ENCODE measurements at places on chromosomes 6 and 20. TPM values are rescaled to one million over a fixed set of nuclear protein-coding genes. Genes with fewer than 3 reads are reported as not detected.

GRCh38 chr6:25193460-25194171, 85.6 kb upstream of the CARMIL1 start:
- H3K4me3 ChIP-seq = no peak overlapping the region
- H3K36me3 ChIP-seq = no peaks in the 10 kb centered on the region
- H3K27ac ChIP-seq = no peak overlapping the region
- no peak for DNase-seq
- no peaks in the 10 kb centered on the region for H3K4me1 ChIP-seq
- H3K27me3 ChIP-seq = no peaks in the 10 kb centered on the region

- H3K4me1 ChIP-seq = no peaks in the 10 kb centered on the region
- no peak overlapping the region for H3K27ac ChIP-seq
- H3K36me3 ChIP-seq = no peaks in the 10 kb centered on the region
- H3K4me3 ChIP-seq = no peak overlapping the region
These were observed 109.7 kb upstream of the NAA20 start for GRCh38 chr20:19907326-19908056.

DNA sequence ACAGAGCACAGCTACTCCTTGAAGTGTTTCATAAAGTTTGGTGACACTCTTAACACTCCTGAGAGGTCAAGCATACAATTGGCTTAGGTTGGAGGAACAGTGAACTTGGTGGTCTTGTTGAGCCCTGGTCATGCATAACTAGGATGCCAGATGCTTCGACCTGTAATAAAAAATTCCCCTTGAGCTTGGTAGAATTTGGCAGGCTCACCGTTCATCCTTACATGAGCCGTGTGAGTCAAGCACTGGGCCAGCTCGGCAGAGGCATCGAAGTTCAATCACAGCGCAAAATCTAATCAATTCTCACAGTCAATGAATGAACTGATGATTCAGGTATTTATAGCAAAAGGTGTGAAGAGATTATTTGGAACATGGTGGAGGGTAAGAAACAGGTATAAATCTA, 33.7 kb downstream of the CYP24A1 start:
- H3K27me3 ChIP-seq = no peaks in the 10 kb centered on the region
- no peaks in the 10 kb centered on the region for H3K4me1 ChIP-seq
- DNase-seq = no peak
- no peak overlapping the region for H3K27ac ChIP-seq

Gene COL11A2
- total RNA-seq = 2.0 TPM

Gene GABRR2
- not detected for total RNA-seq

DNA sequence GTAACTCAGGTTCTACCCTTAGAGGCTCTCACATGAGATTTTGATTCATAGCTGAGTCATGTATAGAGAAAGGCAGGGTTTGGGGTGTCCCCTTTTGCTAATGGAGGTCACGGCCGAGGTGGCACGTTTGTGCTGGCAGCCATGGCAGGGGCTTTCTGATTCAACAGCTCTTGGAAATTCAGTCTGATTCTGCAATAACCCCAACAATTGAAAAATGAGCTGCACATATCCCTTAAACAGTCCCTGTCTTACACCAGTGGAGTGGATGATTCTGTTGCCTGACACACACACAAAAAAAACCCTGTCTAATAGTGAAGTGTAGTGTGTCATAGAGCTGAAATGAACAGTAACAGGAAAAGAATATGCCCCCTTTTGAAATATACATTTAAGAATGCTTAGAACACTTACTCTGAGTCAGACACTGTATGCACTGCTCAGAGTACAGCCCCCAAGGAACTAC, 40.4 kb upstream of the ARG1 start:
- no peak for DNase-seq
- peaks cover 6% of the 10 kb centered on the region for H3K36me3 ChIP-seq
- no peak overlapping the region for H3K27ac ChIP-seq
- no peak overlapping the region for H3K4me3 ChIP-seq
- no peaks in the 10 kb centered on the region for H3K27me3 ChIP-seq
